ENCODE measurements at places on chromosomes 7 and 10.

DNA sequence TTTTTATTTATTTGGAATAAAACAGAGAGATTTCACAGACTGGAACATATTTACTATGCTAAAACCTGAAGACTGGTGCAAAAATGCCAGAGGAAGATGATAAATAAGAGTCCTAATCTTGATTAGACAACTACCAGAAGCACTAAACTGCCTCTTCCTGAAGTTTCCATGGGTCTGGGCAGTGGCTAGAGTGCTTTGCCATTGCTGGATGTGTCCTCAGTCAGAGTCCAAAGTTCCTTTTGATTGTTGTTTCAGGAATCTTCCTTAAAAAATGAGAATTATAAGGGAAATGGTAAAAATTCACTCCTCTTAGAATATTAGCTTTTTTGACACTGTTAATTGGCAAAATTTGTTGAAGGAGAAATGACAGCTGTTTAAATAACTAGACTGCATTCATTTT is 86.3 kb upstream of the AHR start:
- DNase-seq = no peak

- DNase-seq = no peak
These were observed 72.6 kb downstream of the RALA start for GRCh38 chr7:39695852-39696586.

- no peak for DNase-seq
These were observed 417.0 kb downstream of the TYW1 start for GRCh38 chr7:67413670-67414069.

DNA sequence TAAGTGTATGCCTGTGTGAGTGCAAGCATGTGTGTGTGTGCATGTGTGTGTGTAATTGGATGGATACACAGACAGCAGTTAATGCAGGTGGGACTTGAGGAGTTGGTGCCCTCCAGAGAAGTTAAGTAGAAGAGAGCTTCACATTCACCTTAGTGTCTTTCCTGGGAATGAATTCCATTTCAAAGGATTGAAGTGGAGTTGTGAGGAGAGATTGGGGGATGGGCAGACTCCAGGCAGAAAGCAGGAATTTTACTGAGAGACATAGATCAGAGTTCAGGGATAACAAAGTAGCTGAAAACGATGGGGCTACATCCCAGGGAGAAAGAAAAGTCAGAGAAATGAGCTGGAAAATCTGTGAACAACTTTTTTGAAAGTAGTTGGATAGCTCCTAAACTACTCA is 464.4 kb downstream of the TCERG1L start:
- no peak for DNase-seq

- DNase-seq = no peak
These were observed 576.0 kb upstream of the C7orf33 start for GRCh38 chr7:148014541-148014940.

- no peak for DNase-seq
These were observed 204.9 kb downstream of the DOCK4 start for GRCh38 chr7:112001091-112001826.

GRCh38 chr7:121178452-121178851 is 150.3 kb upstream of the WNT16 start:
- no peak for DNase-seq

DNA sequence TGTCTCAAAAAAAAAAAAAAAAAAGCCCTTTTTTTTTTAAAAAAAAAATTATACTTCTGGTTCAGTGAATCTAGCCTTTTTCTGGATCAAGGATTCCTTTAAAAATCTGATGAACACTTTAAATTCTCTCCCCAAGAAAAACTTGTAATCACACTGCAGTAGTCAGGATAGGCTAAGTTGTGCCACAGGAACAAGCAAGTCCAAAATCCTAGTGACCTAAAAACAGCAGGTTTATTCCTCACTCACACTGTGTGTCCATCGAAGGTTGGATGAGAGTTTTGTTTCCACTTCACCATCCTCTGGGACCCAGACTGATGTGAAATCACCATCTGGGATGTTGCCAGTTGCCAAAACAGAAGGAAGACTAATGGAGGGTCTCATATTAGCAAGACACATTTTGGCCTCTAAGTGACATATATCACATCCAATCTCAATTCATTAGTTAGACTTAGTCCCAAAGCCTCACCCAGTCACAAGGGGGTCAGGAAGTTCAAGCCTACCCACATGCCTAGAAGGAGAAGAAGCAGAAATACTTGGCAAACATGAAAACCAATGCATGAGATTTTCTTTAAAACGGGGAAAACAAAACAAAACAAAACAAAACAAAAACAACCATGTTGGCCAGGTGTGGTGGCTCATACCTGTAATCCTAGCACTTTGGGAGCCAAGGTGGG is 32.7 kb downstream of the CYP17A1 start:
- DNase-seq = no peak

GRCh38 chr7:72037516-72037915 is 374.6 kb downstream of the CALN1 start:
- no peak for DNase-seq

DNA sequence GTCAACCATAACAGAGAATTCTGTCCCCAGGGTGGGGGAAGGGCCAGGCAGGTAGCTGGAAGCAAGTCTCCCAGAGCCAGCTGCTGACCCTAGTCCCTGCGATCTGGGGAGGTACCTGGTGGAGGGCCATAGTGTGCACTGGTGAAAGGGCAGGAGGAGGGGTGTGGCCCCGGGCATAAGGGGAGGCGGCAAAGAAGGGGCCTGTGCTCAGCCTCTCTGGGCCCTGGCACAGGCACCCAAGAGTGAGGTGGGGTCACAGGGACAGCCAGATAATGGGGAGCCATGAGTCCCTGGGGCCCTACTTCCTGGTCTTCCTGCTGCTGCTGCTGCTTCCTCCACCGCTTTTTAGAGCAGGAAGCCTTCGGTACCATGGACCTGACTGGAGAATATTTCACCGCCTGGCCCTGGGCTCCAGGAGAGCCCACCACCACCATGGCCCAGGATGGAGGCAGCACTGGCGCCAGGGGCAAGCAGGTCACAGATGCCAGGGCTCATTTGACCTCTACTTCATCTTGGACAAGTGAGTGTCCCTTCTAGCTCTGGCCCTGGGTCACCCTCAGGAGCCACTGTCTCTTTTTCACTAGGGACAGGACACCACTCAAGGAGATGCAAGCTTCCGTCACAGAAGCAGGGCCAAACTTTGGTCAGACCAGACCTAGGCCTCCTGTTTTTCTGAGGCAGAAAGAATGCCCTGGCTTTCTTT is at the start of gene ANTXRL:
TSS of gene ANTXRL (plus strand) at position 7 of the 703 bp plus-strand sequence. CDS start at position 273, 266 bp downstream.
- no peak for DNase-seq

DNA sequence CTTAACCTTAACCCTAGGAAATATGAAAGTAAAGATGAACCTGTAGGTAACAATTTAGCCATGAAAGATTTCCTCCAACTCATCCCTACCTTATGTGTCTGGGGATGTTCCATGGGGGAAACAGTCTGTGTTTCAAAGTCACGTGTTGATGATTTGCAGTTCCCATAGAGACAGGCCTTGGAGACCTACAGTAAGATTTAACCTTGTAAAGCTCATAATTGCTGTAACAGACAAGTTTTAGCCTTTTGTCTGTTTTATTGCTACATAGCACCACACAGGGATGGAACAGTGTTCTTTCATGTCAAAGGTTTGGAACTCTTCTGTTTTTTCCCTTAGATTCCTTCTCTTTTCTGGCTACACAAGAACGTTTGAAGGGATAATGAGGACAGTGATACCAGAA is 35.2 kb upstream of the ITGA8 start:
- no peak for DNase-seq

DNA sequence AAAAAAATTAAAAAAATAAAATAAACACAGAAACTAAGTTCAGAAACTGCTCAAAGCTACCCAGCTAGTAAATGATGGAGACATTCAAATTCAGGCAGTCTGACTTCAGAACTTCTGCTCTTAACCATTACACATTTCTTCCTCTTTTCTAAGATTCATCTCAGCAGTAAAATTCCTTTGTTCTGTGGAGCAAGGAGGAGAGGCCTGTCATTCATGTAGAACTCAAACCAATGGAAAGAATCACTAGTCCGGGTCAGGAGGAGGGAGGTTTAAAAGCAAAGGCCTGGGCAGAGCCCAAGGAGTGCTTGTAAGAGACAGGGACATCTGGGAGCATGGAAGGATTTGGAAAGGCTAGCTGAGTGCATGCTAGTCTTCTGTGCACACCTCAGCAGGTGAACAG is 37.9 kb upstream of the DNAJB12 start:
- DNase-seq = no peak

DNA sequence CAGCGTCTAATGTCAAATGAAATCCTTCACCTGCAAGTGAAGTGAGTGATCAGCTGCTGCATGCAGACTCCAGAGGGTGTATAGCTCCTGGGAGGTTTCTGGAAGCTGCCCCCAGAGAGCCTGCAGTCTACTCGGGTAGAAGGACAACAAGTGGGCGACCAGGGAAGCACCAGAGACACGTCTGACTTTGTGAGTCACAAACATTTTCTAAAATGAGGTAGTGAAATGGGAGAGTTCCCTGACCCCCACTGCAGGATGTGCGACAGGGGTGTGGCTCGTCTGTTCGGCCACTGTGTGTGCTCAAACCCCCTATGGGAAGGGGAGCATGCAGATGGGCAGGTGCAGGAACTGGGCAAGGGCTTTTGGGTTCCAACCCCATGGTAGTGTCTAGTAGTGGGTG is 177.1 kb upstream of the PRKCQ start:
- DNase-seq = no peak

GRCh38 chr10:64379898-64380297 is 858.7 kb downstream of the REEP3 start:
- no peak for DNase-seq

- no peak for DNase-seq
These were observed 22.4 kb downstream of the USP6NL start for GRCh38 chr10:11588873-11589574.

DNA sequence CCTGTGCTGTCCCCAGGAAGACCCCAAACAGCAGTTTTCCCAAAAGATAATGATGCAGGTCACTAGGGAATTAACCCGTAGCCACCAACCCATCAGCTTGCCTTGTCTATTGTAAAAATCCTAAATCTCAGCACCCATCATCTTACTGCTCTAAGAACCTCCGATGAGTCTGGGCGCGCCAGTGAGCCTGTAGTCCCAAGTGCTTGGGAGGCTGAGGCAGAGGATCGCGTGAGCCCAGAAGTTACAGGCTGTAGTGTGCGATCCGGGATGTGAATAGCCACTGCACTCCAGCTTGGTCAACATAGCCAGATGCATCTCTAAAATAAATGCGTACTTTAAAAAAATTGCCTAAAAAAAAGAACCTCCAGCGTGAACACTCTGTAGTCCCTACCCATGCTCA is 951 bp downstream of the AS3MT start:
- DNase-seq = no peak

DNA sequence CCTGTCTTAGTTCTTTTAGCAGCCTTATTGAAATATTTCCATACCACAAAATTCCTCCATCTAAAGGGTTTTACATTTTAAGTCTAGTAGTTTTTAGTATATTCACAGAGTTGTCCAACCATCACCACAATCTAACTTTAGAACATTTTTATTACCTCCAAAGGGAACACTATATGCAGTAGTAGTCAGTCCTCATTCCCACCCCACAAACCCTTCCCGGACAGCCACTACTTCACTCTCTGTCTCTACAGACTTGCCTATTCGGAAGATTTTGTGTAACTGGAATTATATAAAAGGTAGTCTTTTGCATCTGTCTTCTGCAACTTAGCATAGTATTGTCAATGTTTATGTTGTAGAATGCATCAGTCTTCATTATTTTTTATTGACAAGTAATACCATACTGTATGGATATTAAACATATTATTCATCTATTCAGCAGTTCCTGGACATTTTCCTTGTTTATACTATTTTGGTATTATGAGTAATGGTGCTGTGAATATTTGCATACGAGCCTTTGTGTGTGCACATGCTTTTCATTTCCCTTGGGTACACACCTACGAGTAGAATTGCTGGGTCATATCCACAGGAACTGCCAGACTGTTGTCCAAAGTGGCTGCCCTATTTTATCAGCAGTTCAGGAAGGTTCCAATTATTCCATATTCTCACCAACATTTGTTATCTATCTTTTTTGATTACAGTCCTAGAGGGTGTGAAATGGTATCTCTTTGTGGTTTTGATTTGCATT is 60.9 kb upstream of the LANCL2 start:
- no peak for DNase-seq
